Bronchial smooth muscle cell (primary cell): ENCODE measurements at places on chromosomes 5 and 9. TPM values are rescaled to one million over a fixed set of nuclear protein-coding genes. Genes with fewer than 3 reads are reported as not detected.

Gene BBLN
- 11.2 and 21.6 TPM in 2 replicates for total RNA-seq

Gene IL9
- not detected in 2 replicates for total RNA-seq

Gene MCIDAS
- total RNA-seq, result not detected in 2 replicates

Gene BAAT
- total RNA-seq, result 0.16 TPM in 1 of 2 replicates, not detected in the other

Gene TMEM215
- total RNA-seq, result not detected in 2 replicates

Gene SPINK13
- not detected in 2 replicates for total RNA-seq

Gene PCDHGA3
- 1.0 and 1.9 TPM in 2 replicates for total RNA-seq

Gene VCAN
- total RNA-seq, result 388 and 432 TPM in 2 replicates

Gene PCDHA1
- under 0.01 TPM in 2 replicates for total RNA-seq

Gene RANBP3L
- total RNA-seq, result under 0.01 and 1.1 TPM in 2 replicates

Gene FBLL1
- total RNA-seq, result 0.26 and 0.79 TPM in 2 replicates

Gene CAMK2A
- total RNA-seq, result 0.47 and 0.69 TPM in 2 replicates

Gene SLC25A46
- 77.4 and 84.2 TPM in 2 replicates for total RNA-seq

Gene PLAC8L1
- total RNA-seq, result 0.17 TPM in 1 of 2 replicates, not detected in the other

Gene GLRA1
- not detected in 2 replicates for total RNA-seq

Gene ANXA2R
- total RNA-seq, result 2.5 and 5.7 TPM in 2 replicates

Gene PAEP
- not detected in 2 replicates for total RNA-seq

Gene SLC46A2
- total RNA-seq, result not detected in 2 replicates

Gene SH3GL2
- total RNA-seq, result not detected in 2 replicates

Gene PCDHA11
- 0.09 and 0.16 TPM in 2 replicates for total RNA-seq

Gene FGD3
- total RNA-seq, result not detected in 2 replicates

Gene SPATA31E1
- under 0.01 TPM in 1 of 2 replicates, not detected in the other for total RNA-seq
